Cardiac muscle cell (in vitro differentiated cells and primary cell): ENCODE measurements at places on chromosomes 3 and 15. TPM values are rescaled to one million over a fixed set of nuclear protein-coding genes. Genes with fewer than 3 reads are reported as not detected.
A peak's percentile ranks its signal among the peaks of the same experiment; 100 is the strongest.

Gene ZNF860
- total RNA-seq, result not detected in 2 replicates

Gene LIPC
- total RNA-seq, result not detected in 2 replicates

Gene CNTN3
- 0.09 and 0.18 TPM in 2 replicates for total RNA-seq

Gene CADPS
- 57.8 and 63.8 TPM in 2 replicates for total RNA-seq

Gene UROC1
- not detected in 2 replicates for total RNA-seq

Gene TERC
- 7.1 and 45.9 TPM in 2 replicates for total RNA-seq

Gene C3orf20
- total RNA-seq, result 0.21 and 0.92 TPM in 2 replicates

Gene LIPH
- total RNA-seq, result 1.1 and 2.3 TPM in 2 replicates

Gene PIGZ
- 4.2 and 8.1 TPM in 2 replicates for total RNA-seq

Gene ARL14
- not detected in 2 replicates for total RNA-seq

Gene SKOR1
- 0.85 and 1.1 TPM in 2 replicates for total RNA-seq

Gene FAM107A
- total RNA-seq, result not detected in 2 replicates

Gene AHSG
- not detected in 2 replicates for total RNA-seq

- H3K4me3 ChIP-seq, result no peak overlapping the region
- DNase-seq, result no peak
- no peak overlapping the region for H3K27ac ChIP-seq
- no peaks in the 10 kb centered on the region for H3K36me3 ChIP-seq
- H3K27me3 ChIP-seq, result no peaks in the 10 kb centered on the region
These were observed 109.8 kb downstream of the CHSY1 start for GRCh38 chr15:101141926-101142527.

GRCh38 chr3:178971614-178972013, 100.0 kb downstream of the ZMAT3 start:
- H3K36me3 ChIP-seq, result no peaks in the 10 kb centered on the region
- H3K4me3 ChIP-seq, result no peak overlapping the region
- no peak for DNase-seq
- H3K4me1 ChIP-seq, result peaks cover 24% of the 10 kb centered on the region

DNA sequence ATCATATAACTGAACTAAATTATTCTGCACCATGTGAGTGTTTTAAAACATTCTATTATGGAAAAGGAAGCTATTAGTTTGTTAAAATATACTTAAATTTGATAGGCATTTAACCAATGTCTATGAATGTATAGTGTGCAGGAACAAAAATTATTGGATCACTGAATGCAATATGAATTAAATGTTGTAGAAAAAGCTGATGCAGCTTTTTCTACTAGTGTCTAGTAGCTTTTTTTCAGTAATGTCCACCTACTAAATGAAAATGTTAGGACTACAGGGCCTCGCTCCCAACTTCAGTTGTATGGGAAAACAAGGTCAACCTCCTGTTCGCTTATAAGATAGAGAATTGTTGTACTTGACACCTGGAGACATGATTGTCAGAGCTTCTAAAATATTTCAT, 335.0 kb downstream of the MECOM start:
- no peak overlapping the region for H3K27ac ChIP-seq
- H3K27me3 ChIP-seq, result no peaks in the 10 kb centered on the region
- DNase-seq, result no peak
- H3K36me3 ChIP-seq, result no peaks in the 10 kb centered on the region
- no peak overlapping the region for H3K4me3 ChIP-seq

- no peak for DNase-seq
- H3K36me3 ChIP-seq, result no peaks in the 10 kb centered on the region
- peaks cover 10% of the 10 kb centered on the region for H3K27me3 ChIP-seq
- no peak overlapping the region for H3K4me3 ChIP-seq
These were observed 37.7 kb upstream of the RAB6B start for GRCh38 chr3:133933097-133934024.

DNA sequence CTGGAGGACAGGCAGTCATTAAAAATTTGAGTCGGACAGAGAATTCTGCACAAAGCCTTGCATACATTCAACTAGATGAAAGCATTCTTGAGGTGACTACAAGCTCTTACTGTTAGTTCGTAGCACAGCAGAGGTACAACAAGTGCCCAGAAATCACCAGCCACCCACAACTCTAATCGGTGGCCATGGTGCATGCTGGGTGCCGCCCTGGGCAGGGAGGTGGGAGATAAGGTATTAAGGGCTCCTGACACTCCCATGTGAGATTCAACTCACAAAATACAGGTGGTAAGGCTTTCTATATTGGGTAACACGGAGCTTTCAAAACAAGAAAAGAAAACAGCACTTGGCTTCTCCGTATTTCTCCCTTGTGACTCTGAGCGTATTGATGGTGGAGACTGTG, 66.0 kb downstream of the MEIS2 start:
- H3K4me3 ChIP-seq, result no peak overlapping the region
- DNase-seq, result no peak
- H3K4me1 ChIP-seq, result peaks cover 55% of the 10 kb centered on the region
- peaks cover 63% of the 10 kb centered on the region for H3K36me3 ChIP-seq
- no peaks in the 10 kb centered on the region for H3K27me3 ChIP-seq

- no peak for DNase-seq
- no peaks in the 10 kb centered on the region for H3K27me3 ChIP-seq
- H3K4me1 ChIP-seq, result peaks cover 21% of the 10 kb centered on the region
- no peaks in the 10 kb centered on the region for H3K36me3 ChIP-seq
- peak overlapping the region; percentile 44 for H3K27ac ChIP-seq
These were observed 94.9 kb downstream of the LRRK1 start for GRCh38 chr15:101013769-101014675.

- H3K4me3 ChIP-seq, result no peak overlapping the region
- peaks cover 33% of the 10 kb centered on the region for H3K4me1 ChIP-seq
- DNase-seq, result peak; percentile 75
- no peaks in the 10 kb centered on the region for H3K36me3 ChIP-seq
- no peaks in the 10 kb centered on the region for H3K27me3 ChIP-seq
- H3K27ac ChIP-seq, result peak overlapping the region; percentile 82
These were observed 68.5 kb downstream of the WWTR1 start for GRCh38 chr3:149589332-149589731.

GRCh38 chr3:64190517-64191515, 34.5 kb downstream of the PRICKLE2 start:
- no peak overlapping the region for H3K4me3 ChIP-seq
- no peaks in the 10 kb centered on the region for H3K36me3 ChIP-seq
- DNase-seq, result peak; percentile 91
- H3K27me3 ChIP-seq, result no peaks in the 10 kb centered on the region

DNA sequence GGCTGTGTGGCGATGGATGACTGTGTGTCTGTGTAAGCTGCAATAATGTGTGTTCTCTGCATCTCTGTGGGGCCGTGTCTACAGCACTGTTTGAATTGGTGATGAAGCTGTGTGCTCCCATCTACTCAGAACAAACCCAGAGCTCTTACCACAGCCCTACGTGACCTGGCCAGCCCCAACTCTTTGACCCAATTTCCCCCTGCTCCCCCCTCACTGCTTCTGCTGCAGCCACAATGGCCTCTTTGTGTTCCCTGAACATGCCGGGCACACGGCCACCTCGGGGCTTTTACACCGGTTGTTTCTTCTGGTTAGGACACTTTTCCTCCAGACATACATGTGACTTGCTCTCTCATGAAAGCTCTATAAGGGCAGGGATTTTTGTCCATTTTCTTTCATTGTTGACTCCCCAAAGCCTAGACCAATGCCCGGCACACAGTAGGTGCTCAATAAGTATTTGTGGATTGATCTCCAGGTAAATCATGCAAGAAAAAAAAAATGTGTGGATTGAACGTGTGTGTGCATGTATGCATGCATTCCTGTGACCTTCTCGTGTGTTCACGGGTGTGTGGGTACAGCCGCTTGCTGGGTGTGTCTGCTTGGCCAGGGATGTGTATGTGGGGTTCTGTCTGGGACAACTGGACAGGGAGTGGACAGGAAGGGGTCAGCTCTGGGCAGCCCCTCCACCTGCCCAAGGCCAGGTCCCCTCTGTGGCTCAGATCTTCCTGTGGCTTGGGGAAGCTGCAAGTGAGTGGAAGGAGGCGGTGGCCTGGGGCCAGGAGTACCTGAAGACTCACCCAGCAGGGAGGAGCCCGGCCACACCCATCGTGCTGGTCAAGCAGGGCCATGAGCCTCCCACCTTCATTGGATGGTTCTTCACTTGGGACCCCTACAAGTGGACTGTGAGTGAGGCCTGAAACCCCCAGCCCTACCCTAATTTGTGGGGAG, 14.8 kb downstream of the VILL start:
- H3K4me1 ChIP-seq, result no peaks in the 10 kb centered on the region
- DNase-seq, result no peak
- no peaks in the 10 kb centered on the region for H3K36me3 ChIP-seq
- H3K4me3 ChIP-seq, result no peak overlapping the region

GRCh38 chr15:70103880-70104626, 6.3 kb upstream of the TLE3 start:
- no peak overlapping the region for H3K27ac ChIP-seq
- H3K4me3 ChIP-seq, result no peak overlapping the region
- DNase-seq, result no peak
- no peaks in the 10 kb centered on the region for H3K36me3 ChIP-seq
- H3K4me1 ChIP-seq, result peaks cover 16% of the 10 kb centered on the region
- H3K27me3 ChIP-seq, result no peaks in the 10 kb centered on the region

- H3K4me3 ChIP-seq, result no peak overlapping the region
- DNase-seq, result no peak
- peaks cover 10% of the 10 kb centered on the region for H3K36me3 ChIP-seq
- H3K27ac ChIP-seq, result no peak overlapping the region
- peaks cover 20% of the 10 kb centered on the region for H3K4me1 ChIP-seq
- no peaks in the 10 kb centered on the region for H3K27me3 ChIP-seq
These were observed 8.5 kb downstream of the MRAS start for GRCh38 chr3:138356730-138357405.

DNA sequence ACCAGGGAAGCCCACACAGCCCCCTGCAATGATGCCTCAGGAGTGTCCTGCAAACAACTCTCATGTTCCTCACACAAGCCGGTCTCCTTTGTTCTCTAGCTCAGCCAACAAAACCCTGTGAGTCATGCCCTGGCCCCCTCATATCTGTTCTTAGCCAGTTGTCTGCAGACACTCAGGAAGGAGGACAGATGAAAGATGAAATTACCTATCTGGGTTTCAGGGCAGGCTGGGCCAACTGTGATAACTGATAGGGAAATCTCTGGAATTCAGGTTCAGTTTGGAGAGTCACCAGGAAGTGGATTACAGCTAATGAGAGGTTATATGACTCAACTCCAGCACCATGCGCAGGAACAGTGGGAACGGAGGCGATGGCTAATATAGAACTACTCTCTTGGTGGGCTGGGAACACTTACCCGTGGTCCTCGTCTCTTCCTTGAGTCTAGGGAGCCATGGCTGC, 352.0 kb upstream of the ADAMTS9 start:
- peak overlapping the region; percentile 16 for H3K27ac ChIP-seq
- H3K36me3 ChIP-seq, result no peaks in the 10 kb centered on the region
- DNase-seq, result no peak
- H3K4me3 ChIP-seq, result no peak overlapping the region
- peaks cover 14% of the 10 kb centered on the region for H3K4me1 ChIP-seq
- no peaks in the 10 kb centered on the region for H3K27me3 ChIP-seq

DNA sequence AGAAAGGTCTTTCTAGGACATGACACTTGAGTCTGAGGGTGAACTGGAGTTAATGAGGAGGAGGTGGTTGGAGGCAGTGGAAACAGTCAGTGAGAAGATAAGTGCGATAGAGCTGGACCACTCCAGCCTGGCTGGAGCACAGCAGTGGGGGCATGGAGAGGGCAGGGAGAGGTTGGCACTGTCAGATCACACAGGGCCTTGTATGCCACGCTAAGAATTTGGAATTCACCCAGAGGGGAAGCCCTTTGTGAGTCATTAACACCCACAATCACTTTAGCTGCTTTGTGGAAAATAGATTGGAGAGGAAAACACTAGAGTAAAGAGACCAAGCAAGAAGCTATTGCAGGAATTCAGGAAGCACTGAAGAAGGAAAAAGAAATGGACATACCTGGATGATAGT, 83.3 kb downstream of the ZNF621 start:
- no peaks in the 10 kb centered on the region for H3K36me3 ChIP-seq
- H3K27me3 ChIP-seq, result no peaks in the 10 kb centered on the region
- H3K27ac ChIP-seq, result no peak overlapping the region
- DNase-seq, result no peak
- no peaks in the 10 kb centered on the region for H3K4me1 ChIP-seq
- no peak overlapping the region for H3K4me3 ChIP-seq

DNA sequence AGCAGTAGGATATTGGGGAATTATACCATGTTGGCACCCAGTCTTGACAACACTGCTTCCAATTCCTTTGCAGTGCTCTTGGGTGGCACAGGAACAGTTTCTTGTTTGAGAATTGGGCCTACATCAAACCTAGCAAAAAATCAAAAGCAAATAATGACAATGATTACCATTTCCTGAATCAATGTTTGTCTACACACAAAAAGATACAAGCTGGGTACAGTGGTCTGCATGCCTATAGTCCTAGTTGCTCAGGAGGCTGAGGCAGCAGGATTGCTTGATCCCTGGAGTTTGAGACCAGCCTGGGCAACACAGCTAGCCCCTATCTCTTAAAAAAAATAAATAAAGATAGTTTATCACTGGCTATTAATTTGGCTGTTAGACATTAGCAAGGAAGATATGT, 8.0 kb downstream of the MTFMT start:
- peaks cover 39% of the 10 kb centered on the region for H3K36me3 ChIP-seq
- H3K4me3 ChIP-seq, result no peak overlapping the region
- no peaks in the 10 kb centered on the region for H3K27me3 ChIP-seq
- no peaks in the 10 kb centered on the region for H3K4me1 ChIP-seq
- DNase-seq, result no peak

DNA sequence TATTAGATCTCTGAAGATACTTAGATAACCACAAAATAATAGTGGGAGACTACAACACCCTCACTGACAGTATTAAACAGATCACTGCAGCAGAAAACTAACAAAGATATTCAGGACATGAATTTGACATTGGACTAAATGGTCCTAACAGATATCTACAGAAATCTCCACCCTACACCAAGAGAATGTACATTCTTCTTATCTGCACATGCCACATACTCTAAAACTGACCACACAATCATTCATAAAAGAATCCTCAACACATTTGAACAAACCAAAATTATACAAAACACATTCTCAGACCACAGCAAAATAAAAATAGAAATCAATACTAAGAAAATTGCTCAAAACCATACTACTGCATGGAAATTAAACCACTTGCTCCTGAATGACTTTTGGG, 116.3 kb downstream of the DTWD1 start:
- DNase-seq, result no peak
- H3K4me1 ChIP-seq, result no peaks in the 10 kb centered on the region
- H3K27ac ChIP-seq, result no peak overlapping the region

DNA sequence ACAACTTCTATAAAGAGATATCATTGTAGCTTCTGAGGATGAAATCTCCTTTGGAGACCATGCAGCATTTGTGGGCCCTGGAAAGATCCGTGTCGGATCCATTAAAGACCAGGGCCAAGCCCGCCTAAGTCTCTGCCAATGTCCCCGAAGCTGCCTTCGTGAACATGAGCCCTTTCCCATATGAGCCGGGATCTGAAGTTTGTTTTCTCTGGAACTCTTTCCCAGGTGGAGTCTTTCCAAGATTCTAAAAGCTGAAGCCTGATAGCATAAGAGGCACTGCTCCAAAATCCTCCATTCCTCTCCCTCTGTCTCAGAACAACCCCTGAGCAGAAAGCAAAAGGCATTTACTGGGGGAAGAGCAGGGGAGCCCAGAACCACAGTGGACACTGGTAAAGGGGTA, 274.6 kb downstream of the NTRK3 start:
- no peak for DNase-seq
- H3K4me1 ChIP-seq, result no peaks in the 10 kb centered on the region
- H3K36me3 ChIP-seq, result no peaks in the 10 kb centered on the region
- no peak overlapping the region for H3K4me3 ChIP-seq
- no peaks in the 10 kb centered on the region for H3K27me3 ChIP-seq
